ENCODE measurements at places on chromosomes 7 and 10. TPM values are rescaled to one million over a fixed set of nuclear protein-coding genes. Genes with fewer than 3 reads are reported as not detected.

DNA sequence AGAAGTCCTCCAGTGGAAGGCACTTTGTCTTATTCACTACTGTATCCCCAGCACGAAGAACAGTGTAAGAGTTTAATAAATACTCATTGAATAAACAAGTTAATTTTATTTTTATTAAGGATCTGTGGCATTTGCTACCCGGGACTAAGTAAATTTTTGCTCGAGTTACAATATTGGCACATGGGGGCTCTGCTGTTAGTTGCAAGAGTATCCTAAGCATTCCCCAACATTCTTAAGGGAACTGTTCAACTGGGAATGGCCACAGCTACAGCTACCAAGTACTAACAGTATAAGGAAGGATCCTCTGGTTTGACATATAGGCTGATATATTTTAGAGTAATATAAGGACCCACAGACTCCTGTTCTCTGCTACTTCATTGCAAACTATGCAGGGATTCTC, 8.7 kb upstream of the LRRTM3 start:
- DNase-seq, result no peak

ACSM6 gene
- 0.20 TPM for polyA plus RNA-seq

DNA sequence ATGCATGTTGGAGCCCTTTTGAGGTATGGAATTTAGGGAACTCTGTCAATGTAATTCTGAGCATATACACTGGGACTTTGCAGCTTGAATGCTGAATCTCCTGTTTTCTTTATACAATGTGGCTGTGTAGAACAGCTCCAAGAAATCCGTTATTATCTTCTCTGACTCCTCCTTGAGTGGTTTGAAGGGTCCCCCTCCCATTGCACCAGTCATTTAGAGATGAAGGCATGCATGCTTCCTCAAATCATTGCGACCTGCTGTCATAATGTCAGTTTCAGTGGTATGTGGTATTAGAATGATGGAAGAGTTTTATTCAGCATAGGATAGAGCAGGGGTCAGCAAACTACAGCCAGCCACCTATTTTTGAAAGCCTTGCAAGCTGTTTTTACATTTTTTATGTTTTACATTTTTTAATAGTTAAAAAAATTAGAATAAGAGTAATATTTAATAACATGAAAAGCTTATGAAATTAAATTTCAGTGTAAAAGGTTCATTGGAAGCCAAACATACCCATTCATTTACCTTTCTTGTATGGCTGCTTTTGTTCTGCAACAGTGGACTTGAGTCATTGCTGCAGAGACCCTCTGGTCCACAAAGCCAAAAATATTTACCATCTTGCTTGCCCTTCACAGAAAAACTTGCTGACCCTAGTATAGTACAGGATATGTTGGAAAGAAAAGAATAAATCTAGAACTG, 8.1 kb downstream of the STK17A start:
- no peak for DNase-seq

TRIL gene
- polyA plus RNA-seq, result 51.9 TPM
